ENCODE measurements at places on chromosomes 7 and 10.
A peak's percentile ranks its signal among the peaks of the same experiment; 100 is the strongest.

DNA sequence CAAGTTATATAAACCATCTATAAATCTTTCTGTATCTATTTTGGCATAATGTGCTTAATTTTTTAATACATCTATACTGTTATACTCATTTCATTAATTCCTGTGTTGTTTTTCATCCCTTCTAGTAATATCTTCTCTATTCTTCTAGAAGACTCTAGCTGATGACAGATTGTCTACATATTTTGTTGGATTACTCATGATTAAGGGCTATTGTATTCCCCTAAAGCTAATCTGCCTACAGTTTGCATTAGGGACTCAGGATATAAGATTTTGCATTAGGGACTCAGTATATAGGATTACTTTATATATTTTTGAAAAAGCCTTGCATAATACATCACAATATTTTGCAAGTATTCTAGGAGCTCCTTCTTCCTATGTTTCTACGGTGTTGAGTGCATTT lies 8.3 kb upstream of the SEMA3A start:
- DNase-seq: no peak

DNA sequence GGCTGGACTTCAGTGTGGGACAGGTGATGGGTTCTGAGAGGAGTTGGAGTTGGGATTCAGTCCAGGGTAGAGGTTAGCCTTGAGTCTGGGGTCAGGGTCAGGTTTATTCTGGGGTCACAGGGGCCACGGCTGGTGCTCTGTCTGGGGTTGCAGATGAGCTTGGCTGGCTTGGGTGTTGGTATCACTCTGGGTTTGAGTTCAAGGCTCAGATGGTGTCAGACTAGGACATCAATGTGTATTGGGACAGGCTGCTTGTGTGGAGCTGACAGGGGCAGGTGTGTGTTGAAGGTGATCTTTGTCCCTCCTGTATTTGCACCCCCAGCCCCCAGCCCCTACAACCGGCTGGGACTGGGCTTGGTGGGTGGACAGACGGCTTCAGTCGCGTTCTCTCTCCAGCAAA lies 26.8 kb downstream of the TMEM270 start:
- no peak for DNase-seq

GRCh38 chr7:98211221-98211675 lies at the start of gene BHLHA15:
BHLHA15 (plus strand) TSS chr7:98211439; CDS start chr7:98212310, 871 bp downstream.
- DNase-seq: no peak

DNA sequence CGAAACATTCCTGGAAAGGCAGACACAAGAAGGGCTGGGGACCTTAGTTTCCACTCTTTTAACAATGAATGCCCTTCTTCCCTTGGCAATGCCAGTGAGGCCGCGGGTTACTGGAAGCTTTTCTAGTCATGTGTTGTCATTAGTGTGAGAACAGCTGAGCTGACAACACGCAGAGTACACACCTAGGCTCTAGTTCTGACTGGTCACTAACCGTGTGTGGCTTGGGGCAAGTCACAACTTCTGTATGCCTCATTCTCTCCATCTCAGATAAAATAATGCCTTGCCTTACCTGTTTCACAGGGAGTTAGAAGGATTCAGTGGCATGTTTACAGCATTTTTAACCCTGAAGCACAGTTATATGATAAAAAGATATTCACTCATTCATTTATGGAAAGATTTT lies 31.7 kb downstream of the FBH1 start:
- DNase-seq: no peak

- DNase-seq: no peak
These were observed 13.6 kb upstream of the KAZALD1 start for GRCh38 chr10:101047961-101048892.

GRCh38 chr10:42933448-42934340 lies 143.2 kb upstream of the RET start:
- peak; percentile 59 for DNase-seq

GRCh38 chr10:109650228-109650627 lies 273.1 kb downstream of the XPNPEP1 start:
- no peak for DNase-seq
